Liver (tissue), 10 donors: ENCODE measurements at places on chromosomes 16 and 17.

GRCh38 chr16:11161974-11162373 lies 94.0 kb downstream of the SOCS1 start:
- DNase-seq, result no peak

DNA sequence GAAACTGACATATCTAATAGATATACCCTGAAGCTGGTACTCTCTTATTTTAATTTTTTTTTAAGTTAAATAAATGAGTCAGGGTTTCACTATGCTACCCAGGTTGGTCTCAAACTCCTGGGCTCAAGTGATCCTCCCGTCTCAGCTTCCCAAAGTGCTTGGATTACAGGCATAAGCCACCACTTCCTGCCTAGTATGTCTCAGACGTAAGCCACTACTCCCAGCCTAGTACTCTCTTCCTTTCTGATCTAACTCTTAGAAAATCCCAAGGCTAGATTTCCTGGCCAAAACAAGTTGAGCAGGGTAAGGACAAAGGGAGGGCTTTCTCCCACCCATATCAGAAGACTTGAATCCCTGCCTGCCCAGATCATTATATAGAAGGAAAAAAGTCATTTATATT lies 33.7 kb downstream of the HOXB1 start:
- DNase-seq, result no peak

DNA sequence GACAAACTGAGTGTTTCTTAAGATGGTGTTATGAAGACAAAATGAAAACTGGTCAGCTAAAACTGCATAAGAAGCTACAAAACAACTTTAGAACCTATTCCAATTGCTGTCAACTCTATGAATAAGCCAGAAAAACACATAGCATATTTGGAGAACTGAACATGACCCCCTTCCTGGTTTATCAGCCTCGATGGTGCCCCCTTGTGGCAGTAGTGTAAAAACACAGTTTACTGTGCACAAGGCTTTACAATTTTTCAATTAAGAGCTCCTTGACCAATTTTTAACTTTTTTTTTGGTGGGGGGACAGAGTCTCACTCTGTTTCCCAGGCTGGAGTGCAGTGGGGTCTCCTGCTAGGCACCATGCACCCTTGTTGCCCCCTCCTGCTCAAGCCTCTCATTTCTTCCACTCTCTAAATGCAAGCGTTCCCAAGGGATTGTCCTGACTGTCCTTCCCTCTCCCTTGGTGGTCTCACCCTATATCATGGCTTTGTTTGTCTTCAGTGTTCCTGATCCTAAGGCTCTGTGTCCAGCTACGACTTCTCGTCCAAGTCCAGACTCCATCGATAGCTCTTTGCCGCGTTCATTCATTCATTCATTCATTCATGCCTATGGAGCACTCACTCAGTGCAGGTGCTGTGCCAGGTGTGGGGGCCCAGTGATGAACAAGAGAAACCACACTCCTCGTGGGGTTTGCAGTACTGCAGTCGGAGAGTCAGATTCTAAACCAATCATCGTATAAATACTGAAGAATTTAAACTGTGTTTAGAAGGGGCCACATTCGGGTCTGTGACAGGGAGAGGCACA lies 7.5 kb downstream of the EIF1 start:
- DNase-seq, result peak; percentile 69

DNA sequence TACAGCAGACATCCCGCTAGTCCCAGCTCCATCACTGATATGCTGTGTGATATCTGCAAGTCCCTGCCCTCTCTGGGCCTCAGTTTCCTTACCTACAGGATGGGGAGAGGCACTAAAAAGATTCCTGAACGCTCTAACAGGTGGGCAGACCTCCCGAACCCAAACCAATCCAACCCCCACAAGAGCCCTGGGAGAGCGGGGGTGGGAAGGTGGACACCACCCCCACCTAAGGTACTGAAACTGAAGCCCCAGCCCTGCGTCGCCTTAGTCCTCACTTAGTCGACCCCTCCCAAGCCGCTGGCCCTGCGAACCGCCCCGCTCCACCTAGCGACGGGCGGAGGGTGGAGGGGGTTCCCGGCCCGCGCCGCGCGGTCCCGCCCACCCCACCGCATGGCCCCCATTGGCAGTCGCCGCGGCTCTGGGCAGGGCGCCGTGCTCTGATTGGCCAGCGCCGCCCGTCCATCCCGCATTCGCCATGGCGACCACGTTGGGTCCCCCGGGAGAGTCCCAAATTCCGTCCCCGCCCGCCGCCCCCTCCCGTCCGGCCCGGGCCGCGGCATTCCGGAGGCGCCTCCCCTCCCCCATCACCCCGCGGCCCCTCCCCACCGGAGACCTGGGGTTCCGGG lies 578 bp downstream of the CCDC102A start:
- peak; percentile 85 for DNase-seq

DNA sequence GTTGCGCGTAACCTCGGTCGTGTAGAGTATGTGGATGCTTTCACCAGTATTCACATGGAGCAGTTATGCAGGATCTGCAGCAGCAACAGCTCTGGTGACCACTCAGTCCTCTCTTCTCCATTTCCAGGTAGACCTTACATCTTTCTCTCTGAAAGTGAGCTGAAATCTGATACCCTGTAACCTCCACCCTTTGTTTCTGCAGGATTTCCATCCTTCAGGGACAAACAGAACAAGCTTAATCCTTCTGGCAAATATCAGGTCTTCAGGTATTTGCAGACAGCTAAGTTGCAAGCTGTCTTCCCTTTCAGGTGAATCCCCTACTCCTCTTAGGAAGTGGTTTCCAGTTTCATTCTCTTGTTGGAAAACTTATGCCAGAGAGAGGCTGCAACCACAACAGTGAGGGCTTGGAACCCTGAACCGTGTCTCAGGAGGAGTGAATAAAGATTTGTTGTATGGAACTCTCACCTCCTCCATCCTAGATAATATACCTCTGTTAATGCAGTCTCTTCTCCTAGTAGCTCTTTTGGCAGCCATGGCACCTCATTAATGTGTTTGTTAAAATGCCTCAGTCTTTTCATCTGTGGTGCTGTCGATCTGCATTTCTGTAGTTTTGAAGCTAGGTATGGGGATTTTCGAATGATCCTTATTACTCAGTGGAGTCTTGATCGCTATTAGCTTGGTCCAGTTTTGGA lies 172.5 kb downstream of the PRKCA start:
- DNase-seq, result no peak

GRCh38 chr16:26344240-26344776 lies 652.5 kb downstream of the HS3ST4 start:
- no peak for DNase-seq

DNA sequence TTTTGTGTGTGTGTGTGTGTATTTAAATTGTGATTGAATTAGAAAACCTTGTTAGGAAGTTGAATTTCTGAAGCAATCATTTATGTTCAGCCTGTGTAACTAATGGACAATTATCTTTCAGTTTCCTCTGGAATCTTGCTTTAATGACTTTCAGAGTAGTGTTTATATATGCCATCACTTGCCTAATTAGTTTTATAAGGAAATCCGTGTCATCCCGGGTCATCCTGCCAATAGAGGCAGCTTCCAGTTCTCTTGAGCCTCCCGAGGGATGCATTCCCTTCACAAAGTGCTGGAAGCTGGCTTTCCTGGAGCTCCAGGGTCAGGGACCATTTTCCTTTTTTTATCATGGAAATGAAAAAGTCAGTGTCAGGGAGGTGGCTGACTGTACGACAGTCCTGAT lies 42.9 kb downstream of the PRKCA start:
- DNase-seq, result no peak

GRCh38 chr17:68172461-68172954 lies 75.3 kb upstream of the AMZ2 start:
- peak; percentile 70 for DNase-seq

- DNase-seq, result no peak
Observed at GRCh38 chr16:79150632-79151310, 449.8 kb downstream of the MAF start.

GRCh38 chr16:19524356-19524615 lies 544 bp downstream of the CCP110 start:
- DNase-seq, result no peak

GRCh38 chr16:58027161-58027915 lies 1.8 kb downstream of the MMP15 start:
- no peak for DNase-seq

GRCh38 chr17:35062308-35062707 lies 1.2 kb downstream of the RFFL start:
- no peak for DNase-seq

DNA sequence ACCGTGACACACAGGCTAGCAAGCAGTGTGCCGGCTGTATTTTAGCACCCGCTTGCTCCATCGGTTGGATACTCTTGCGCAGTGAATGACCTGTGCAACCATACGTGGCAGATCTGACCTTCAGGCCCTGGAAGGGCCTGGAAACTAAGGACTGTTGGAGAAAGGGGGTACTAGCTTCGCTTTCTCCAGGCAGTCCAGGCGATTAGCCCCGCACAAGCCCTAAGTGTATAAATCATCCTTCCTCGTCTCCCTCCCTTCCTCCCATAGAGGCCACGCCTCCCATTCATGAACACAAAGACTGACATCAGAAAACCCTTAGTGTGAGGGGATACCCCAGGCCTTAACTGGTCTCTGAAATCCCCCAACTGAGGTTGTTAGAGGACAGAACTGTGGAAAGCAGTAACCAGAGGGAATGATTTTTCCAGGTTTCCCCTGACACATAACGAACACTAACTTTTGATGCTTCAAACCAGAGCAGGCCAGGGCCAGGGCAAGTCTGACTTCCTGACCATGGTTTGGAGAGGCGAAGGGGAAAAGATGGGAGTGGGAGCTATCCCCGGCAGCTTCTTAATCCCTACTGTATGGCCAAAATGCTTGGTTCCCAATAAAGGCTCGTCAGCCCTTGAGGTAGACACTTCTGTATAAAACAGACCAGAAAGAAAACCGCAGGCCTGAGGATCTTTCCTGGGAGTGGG lies 1.4 kb upstream of the DYNLL2 start:
- DNase-seq, result peak; percentile 27

DNA sequence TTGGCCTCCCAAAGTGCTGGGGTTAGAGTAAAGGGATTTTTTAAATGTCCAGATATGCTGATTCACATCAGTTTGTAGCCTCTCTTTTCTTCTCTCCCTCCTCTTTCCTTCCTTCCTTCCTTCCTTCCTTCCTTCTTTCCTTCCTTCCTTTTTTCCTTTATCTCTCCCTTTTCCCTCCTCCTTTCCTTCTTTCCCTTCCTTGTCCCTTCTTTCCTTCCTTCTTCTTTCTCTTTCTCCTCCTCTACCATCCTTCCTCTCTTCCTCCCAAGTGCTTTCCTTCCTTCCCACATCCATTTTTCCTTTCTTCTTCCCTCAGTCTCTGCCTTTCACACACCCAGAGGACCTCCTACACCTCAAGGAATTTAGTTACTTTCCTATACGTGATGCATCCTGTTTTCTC lies 671.8 kb downstream of the HS3ST4 start:
- DNase-seq, result no peak

- no peak for DNase-seq
Observed at GRCh38 chr17:2174468-2175293, 119.8 kb downstream of the HIC1 start.

DNA sequence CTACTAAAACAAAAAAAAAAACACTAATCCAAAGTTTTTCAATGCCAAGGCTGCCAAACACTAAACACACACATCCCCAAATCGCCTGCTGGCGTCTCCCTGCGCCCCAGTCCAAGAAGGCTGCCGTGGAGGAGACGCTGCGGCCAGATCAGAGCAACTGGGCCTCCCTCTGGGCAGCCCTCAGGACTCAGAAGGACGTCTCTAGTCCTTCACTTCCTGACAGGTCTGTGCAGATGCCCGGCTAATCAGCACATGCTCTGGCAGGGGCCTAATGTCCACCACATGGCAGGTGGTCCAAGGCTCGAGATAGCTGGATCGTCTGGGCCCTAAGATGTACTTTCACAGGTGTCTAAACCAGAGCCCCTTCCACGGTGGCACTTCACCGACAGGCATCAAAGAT lies 2.7 kb downstream of the SLC38A10 start:
- no peak for DNase-seq

DNA sequence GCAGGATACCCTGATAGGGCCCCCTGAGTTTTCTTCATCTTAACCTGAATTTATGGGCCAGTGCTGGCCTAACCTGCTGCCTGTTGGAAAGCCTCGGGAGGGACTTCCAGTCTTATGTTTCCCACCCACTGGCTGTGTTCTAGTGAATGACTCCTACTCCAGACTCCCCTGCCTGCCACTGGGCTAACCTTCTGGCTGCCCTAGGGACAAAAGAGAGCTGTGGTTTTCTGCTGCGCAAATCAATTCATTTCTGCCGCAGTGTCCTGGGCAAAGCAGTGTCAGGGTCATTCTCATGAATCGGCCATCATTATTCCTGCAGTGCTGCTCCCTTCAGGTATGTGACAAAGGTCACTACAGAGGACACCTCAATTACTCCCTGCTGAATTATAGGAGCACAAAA lies 386.2 kb downstream of the UTP18 start:
- DNase-seq, result no peak

DNA sequence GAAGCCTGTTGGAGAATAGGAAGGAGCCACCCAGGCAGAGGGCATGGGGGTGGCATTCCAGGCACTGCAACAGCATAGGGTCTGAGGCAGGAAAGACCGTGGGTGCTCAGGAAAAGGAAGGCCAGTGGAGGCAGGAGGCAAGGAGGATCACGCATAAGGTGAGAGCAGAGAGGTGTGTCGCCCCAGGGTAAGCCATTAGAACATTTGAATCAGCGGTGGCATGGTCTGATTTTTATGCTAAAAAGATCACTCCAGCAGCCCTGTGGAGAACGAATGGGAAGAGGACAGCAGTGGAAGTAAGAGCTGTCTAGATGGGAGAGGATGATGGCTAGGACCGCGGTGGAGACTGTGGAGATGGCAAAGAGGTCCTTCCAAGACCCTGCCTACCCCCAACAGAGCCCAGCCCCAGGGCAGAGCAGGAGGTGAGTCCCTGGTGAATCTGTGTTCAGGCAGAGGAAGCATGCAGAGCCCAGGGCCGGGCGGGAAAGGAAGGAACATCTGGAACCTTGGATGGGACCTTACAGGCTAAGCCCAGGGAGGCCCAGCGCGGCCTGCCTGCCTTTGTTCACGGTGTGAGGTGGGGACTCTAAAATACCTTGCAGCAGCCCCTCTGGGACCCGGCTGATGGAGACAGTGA lies 7.8 kb downstream of the LPO start:
- no peak for DNase-seq

GRCh38 chr16:11325404-11326083 lies 19.7 kb upstream of the RMI2 start:
- DNase-seq, result no peak

GRCh38 chr16:14150796-14151195 lies 79.7 kb downstream of the MRTFB start:
- no peak for DNase-seq

DNA sequence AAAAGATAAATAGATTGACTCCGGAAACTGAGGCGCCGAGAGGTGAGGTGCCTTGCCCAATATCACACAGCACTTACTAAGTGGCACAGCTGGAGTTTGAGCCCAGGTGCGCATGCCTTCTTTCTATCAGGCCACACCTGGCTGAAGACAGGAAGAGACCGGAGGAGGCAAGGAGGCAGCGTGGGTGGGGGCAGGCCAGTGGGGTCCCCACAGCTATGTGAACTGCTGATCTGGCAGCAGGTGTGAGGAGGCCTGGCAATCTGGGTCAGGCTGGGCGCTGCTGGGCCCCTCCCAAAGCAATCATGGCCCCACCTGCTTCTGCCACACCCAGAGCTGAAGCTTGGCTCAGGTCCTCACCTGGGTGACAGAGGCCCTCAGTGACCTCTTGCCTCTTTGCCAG lies 1.9 kb upstream of the GDPD3 start:
- DNase-seq, result no peak

- peak; percentile 93 for DNase-seq
Observed at GRCh38 chr16:30896889-30897733, 697 bp downstream of the CTF1 start.
